ENCODE measurements at places on chromosomes 3 and 15. TPM values are rescaled to one million over a fixed set of nuclear protein-coding genes. Genes with fewer than 3 reads are reported as not detected.

DNA sequence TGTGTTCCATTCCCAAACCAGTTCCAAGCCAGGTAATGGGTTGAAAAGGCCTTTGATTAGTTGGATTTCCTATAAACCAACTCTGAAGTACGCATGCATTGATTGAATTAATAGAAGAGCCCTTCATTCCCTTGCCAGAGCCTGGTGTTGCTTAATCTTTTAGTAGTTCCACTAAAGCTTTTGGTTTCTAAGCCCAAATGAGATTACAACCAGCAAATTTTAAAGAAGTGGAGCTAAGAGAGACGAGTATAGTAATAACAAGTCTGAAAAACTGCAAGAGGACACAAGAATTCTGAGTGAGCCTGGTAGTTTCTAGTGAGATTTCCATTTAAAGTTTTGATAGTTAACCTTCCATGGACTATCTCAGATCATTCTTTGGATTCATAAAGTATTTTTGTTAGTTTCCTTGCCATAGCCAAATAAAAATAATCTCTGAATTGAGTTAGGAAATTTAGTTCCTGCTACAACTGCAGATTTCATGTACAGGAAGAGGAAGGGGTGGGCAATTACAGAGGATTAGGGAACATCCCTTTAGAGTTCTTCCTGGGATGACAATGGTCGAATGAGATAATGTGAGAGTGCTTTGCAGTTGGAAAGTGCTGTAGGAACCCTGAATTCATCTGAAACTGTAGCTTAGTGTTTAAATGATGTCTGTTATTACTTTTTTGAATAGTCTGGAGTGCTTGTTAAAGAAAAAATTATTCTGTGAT, 136.8 kb downstream of the FNDC3B start:
- DNase-seq, result peak; percentile 33

LMCD1 gene
- total RNA-seq, result 170 TPM

DNA sequence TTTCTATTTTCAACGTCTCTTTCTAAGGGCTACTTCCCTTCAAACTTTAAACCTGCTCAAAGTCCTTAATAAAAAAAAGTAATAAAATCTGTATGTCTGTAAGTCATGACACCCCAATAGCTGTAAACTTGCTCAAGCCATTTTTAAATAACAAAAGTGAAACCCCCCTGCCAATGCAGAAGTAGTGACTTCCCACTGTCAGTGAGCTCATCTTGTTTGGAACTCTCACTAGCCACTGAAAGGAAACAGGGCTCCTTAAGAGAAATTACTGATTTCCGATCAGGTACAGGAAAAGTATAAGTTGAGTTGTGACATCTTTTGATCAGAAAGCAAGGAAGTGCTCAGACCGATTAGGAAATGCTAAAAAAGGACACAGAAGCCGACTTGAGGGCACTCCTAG, 27.6 kb upstream of the GPR171 start:
- DNase-seq, result no peak

PP2D1 gene
- not detected for total RNA-seq

- DNase-seq, result no peak
Observed at GRCh38 chr3:41207355-41207754, 8.1 kb downstream of the CTNNB1 start.

DNA sequence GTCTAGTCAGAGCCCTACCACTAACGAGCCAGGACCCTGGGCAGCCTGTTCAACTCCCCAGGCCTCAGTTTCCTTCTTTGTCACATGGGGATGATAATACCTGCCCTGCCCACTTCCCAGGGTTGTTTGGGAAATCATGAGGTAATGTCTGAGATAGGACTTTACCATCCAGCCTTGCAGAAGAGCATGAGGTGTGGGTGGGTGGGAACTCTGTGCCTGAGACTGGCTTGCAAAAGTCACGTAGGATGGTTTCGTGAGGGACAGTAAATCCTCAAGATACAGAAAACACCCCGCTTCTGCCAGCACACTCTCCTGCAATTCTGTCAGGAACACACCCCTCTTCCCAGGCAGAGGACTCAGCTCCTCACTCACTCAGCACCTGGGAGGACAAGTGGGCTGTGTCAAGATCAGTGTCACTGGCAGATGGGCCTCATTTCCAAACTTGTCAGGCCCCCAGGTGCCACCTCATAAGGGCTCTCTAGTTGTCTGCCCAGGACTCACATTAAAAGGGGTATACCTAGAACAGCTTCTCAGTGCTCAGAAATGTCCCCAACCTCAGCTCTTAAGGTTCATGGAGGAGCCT, 58.4 kb downstream of the DAPK2 start:
- DNase-seq, result no peak

DNA sequence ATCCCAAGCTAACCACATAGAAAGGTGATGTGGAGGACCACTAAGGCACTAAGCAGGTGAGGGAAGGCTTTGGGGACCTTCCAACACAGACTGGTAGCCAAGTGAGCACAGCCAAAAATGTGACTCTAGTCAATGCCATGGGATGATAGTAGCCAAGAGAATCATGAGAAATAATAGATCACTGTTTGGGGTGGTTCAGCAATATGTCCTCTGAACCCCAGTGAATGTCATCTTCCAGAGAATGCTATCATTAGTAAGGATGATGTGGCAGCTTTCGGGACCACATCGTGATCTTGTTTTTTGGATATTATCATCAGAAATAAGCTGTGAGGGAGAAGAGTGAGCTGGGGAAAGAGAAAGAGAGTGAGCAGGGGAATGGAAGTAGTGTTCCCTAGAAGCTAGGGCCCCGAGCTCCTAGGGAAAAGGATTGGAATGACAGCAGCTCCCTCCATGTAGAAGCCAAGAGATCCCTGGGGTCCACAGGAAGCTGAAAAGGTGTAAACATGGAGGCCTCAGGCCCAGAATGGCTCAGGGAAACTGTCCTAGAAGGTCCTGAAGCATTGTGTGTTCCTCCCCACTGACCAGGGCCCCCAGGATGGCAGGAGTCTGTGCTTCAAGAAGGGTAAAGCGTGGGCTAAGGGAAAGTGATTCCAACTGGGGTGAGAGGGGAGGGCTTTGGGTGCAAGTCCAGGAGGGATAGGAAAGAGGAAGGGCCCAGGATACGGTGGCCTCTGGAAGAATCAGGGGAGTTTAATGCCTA, 56.6 kb upstream of the KLF13 start:
- no peak for DNase-seq

- no peak for DNase-seq
Observed at GRCh38 chr3:34248352-34248751, 449.9 kb downstream of the PDCD6IP start.

ARGFX gene
- total RNA-seq, result not detected

IL20RB gene
- total RNA-seq, result 1.6 TPM

GRCh38 chr3:74617776-74618175, 3.3 kb upstream of the CNTN3 start:
- DNase-seq, result no peak

Measured in fibroblast of villous mesenchyme (primary cell).